Right lobe of liver (tissue), 6 donors: ENCODE measurements at places on chromosomes 16 and 17. TPM values are rescaled to one million over a fixed set of nuclear protein-coding genes. Genes with fewer than 3 reads are reported as not detected.

DNA sequence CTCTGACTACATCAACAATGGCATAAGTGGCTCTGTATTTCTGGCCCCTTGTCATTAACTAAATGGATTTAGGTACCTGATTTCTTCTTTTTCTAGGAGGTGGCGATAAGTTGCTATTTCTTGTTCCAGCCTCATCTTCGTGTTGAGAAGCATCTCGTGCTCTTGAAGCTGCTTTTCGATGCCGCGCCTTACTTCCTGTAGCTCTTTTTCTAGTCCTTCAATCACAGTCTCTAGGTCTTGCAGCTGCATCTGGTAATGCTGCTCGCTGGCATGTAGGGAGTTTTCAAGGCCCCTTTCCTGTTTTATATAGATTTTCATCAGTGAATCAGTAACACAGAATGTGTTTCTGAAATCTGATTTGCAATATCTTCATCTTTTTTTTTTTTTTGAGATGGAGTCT lies 5.1 kb downstream of the KRT222 start:
- DNase-seq = no peak

GRCh38 chr16:85491058-85491771 lies 121.9 kb upstream of the GSE1 start:
- DNase-seq = no peak

PRSS33 gene
- not detected for total RNA-seq

GNG13 gene
- total RNA-seq = not detected

HLF gene
- total RNA-seq = 48.6 TPM

DNA sequence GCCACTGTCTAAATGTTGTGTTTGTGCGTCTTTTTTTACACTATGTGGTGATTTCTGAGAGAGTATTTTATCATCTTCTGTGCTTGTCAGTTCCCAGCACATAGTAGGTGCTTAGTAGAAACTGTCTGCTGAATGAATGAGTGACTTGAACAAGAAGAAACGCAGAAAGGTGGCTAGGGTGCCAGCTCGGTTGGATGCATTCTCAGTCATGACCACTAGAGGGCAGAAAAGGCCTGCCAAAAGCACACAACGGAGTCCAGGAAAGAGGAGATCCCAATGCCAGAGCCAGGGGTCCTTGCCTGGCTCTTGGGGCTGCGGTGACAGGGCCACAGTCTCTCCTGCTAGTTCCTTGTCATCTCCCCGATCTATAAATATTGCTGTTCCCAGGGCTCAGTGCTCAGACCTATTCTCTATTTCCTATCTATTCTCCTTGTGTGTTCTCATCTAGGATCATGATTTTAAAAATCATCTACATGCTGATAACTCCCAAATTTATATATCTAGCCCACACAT lies 57.3 kb upstream of the CCL1 start:
- no peak for DNase-seq

- no peak for DNase-seq
Observed at GRCh38 chr17:67051155-67051538, 6.8 kb downstream of the CACNG1 start.

GRCh38 chr17:3952186-3952585 lies 12.1 kb downstream of the ATP2A3 start:
- no peak for DNase-seq

- DNase-seq = no peak
Observed at GRCh38 chr17:76048711-76049110, 21.6 kb upstream of the EVPL start.

LDHD gene
- total RNA-seq = 98.5 TPM

BICDL2 gene
- total RNA-seq = 0.11 TPM

GRCh38 chr16:79839466-79840341 lies 239.2 kb upstream of the MAF start:
- no peak for DNase-seq

GRCh38 chr17:72658675-72659074 lies 433.8 kb downstream of the SLC39A11 start:
- no peak for DNase-seq

DNA sequence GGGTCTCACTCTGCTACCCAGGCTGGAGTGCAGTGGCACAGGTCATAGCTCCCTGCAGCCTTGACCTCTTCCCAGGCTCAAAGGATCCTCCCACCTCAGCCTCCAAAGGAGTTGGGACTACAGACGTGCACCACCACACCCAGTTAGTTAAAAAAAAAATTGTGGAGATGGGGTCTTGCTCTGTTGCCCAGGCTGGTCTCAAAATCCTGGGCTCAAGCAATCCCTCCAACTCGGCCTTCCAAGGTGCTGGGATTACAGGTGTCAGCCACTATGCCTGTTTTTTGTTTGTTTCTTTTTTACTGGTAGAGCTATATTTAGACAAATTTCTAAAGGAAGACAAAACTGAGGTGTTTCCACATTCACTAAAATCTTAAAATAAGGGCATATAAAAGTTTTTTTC lies 1.7 kb downstream of the CMTR2 start:
- DNase-seq = no peak

ZNF778 gene
- total RNA-seq = 2.9 TPM

GRCh38 chr17:35537601-35538141 lies at the start of gene SLFN12L:
Gene SLFN12L (minus strand): TSS chr17:35537678. CDS start chr17:35522364, 15,314 bp downstream.
- DNase-seq = no peak

DNA sequence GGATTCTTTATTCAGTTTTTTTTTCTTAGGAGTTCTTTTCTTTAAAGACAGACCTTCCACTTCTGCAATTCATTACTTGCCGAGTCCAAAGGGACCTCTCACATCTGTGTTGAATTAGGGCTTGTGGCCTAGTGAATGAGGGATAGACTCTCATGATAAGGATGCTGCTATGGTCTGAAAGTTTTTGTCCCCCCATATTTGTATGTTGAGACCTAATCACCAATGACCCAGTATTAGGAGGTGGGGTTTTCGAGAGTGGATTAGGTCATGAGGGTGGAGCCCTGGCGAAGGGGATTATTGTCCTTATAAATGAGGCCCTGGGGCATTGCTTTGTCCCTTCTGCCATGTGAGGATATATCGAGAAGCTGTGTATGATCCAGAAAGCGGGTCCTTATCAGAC lies 9.5 kb downstream of the KRT12 start:
- DNase-seq = no peak

DNA sequence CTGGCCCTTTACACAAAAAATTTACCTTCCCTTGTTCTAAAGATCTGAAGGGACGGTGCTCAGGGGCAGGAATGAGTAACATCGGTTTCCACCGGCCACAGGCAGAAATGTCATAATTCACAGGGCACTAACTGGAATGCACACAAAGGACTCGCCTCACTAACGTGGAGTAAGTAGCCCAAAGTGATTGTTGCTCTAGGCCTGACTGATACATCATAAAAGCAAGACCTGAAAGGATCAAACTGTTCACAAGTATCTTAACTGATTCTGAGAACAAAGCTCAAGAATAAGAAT lies 8.9 kb upstream of the TCF25 start:
- no peak for DNase-seq

- DNase-seq = no peak
Observed at GRCh38 chr17:49018748-49019147, 21.6 kb downstream of the IGF2BP1 start.

DNA sequence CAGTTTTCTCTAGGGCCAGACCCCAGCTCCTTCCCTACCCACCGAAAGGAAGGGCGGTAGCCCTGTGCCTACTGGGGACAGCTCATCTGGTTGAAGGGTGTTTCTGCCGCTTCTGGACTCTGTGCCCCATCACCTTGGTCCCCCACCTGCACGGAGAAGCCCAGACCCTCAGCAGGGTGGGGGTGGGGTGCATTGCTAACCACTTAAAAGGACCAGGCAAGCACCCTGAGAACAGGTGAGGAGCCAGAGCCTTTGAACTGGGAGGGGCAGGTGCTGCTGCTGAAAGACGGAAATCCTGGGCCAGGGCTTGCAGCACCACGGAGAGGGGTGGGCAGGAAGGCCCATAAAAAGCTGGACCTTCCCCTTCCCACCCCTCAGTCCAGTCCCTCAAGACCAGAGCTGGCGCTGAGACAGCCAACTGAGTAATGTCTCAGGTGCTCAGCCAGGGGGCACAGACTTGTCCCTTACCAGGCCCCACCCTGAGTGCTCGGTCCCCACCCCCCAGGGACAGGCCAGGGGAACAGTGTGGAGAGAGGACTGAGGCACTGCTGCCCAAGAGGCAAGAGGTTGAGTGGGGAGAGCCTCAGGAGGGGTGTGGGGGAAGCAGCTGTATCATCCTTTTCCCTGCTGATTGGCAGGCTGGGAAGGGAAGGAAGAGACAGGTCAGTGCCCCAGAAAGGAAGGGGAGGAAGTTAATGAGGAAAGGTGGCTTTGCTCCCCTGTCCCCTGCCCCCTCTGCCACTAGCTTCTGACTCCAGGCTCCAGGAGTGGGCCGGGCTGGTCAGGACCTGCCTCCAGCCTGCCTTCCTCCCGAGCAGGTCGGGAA lies 10.9 kb upstream of the SP2 start:
- DNase-seq = no peak

SULT1A2 gene
- 10.6 TPM for total RNA-seq

GRCh38 chr17:49521471-49522356 lies 26.6 kb downstream of the NGFR start:
- no peak for DNase-seq

SOX15 gene
- total RNA-seq = not detected
